Hematopoietic multipotent progenitor cell treated with erythropoietin and hydrocortisone succinate and interleukin-3 and kit ligand, for 15 days (in vitro differentiated cells): ENCODE measurements at places on chromosomes 2 and 18.

GRCh38 chr2:100214265-100214971, 72.0 kb upstream of the AFF3 start:
- no peak for DNase-seq

- DNase-seq, result no peak
Observed at GRCh38 chr2:216130346-216130971, 21.3 kb downstream of the XRCC5 start.

GRCh38 chr2:5666798-5667197, 25.4 kb upstream of the SOX11 start:
- no peak for DNase-seq

GRCh38 chr18:58863539-58864145, 1.0 kb upstream of the ZNF532 start:
- no peak for DNase-seq

- no peak for DNase-seq
Observed at GRCh38 chr2:190785334-190785733, 95.3 kb upstream of the GLS start.

DNA sequence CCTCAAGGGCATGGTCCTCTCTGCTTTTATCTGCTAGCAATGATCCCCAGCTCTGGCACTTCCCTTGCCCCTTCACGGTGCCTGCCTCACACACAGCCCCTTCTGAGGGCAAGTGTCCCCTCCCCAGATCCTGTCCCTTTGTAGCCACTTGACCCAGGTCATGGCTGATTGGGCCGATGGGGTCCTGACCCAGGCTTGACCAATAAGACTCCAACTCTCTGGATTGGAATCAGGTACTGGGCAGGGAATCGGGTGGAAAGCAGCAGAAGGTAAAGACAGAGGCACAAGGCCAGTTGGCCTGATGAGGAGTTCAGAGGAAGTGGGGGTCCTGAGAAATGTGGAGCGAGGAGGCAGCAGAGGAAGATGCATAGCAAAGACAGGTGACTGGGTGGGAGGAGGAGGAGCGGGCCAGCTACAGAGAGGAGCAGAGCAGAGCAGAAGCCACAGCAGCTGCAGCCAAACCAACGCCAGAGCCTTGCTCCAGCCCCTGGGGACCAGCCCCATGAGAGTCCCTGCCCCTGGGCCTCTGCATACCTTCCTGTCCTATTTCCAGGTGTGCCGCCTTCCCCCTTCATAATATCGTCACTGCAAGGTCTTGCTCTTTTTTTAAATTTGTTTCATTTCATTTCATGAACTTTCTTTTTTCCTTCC, 39.1 kb downstream of the CAPN13 start:
- DNase-seq, result no peak

DNA sequence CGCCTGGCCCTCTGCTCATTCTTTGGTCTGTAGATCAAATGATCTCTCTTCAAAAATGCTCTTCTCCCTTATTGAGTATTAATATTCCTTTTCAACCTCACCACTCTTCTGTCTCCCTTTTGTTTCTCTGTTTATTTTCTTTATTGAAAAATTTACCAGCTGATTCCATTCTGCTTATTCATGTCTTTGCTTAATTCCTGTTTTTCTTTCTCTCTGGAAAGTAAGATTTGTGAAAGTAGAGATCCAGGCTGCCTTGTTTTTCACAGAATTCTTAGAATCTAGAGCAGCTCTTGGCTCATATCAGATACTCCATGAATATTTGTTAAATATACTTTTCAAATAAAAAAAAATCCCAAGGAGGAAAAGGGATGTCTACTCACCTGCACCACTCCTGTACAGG, 157.0 kb downstream of the DOCK10 start:
- DNase-seq, result no peak

DNA sequence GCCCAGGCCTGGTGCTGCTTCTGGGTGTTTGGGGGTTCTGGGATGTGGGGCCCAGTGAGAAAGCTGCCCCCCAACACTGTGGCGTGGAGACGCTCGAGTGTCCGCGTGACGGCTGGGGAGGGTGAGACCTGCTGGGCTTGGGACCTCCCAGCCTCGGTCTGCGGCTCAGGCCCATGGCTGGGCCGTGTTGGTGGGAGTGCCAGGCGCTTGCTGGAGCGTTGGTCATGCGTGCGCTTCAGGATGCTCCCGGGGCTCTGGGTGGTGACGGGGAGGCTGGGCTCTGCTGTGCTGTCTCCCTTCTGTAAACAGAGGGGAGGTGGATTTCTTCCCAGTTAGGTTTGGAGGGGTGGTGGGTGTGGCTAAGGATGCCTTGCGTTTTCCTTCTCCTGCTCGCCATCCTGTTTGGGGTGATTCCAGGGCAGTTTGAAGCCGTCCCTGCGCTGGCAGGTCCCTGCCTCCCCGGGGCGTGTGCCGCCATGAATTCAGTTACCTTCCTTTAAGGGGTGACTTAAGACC, 606 bp downstream of the GAL3ST2 start:
- no peak for DNase-seq

GRCh38 chr2:238790126-238790832, 57.6 kb upstream of the TWIST2 start:
- no peak for DNase-seq

DNA sequence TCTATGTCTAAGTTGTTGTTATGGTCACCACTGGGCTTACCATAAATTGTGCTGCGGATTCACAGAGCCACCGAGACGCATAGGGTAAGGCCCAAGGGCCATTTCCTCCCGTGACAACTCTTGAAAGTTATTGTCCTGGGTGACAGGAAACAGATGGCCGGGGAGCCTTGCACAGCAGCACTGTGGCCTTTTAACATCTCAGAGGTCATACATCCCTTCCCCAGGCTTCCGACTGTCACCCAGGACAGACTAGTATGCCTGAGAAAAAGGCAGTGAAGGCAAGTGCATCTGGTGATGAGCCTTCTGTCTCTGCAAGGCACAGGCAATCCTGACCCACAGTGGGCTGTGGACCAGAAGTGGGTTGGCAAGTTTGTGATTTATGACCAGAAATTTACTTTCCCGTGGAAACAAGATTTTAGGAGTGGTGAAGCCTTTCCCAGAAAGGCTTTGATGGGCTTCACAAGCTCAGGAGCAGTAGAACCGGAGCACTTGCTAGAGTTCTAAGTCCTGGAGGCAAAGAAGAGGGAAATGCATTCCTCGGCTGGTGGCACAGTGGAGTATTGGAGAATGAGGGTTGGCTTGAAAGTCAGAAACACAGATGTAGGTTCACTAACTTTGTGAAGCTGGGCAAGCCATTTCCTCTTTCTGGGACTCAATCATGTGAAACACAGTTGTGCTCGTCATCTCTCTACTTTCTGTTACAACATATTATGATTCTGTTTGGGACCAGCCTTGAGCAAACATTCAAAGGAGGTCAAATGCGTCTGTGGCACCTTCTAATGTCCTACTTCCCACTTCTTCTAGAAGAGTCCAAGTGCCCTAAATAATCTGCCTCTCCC, 2.0 kb upstream of the CAPN14 start:
- DNase-seq, result no peak
